ENCODE measurements at places on chromosomes 6 and 20. TPM values are rescaled to one million over a fixed set of nuclear protein-coding genes. Genes with fewer than 3 reads are reported as not detected.

GRCh38 chr6:80280262-80281010, 174.0 kb downstream of the BCKDHB start:
- no peak for DNase-seq
- H3K4me1 ChIP-seq, result no peaks in the 10 kb centered on the region

- no peak overlapping the region for H3K27ac ChIP-seq
- no peaks in the 10 kb centered on the region for H3K36me3 ChIP-seq
- no peaks in the 10 kb centered on the region for H3K4me1 ChIP-seq
- no peak for DNase-seq
Measured at GRCh38 chr6:111541026-111541681, 58.1 kb upstream of the REV3L start.

GRCh38 chr20:56395166-56395565, 2.7 kb downstream of the CSTF1 start:
- H3K36me3 ChIP-seq, result no peaks in the 10 kb centered on the region
- no peak overlapping the region for H3K27ac ChIP-seq
- no peaks in the 10 kb centered on the region for H3K27me3 ChIP-seq
- H3K4me3 ChIP-seq, result no peak overlapping the region

DNA sequence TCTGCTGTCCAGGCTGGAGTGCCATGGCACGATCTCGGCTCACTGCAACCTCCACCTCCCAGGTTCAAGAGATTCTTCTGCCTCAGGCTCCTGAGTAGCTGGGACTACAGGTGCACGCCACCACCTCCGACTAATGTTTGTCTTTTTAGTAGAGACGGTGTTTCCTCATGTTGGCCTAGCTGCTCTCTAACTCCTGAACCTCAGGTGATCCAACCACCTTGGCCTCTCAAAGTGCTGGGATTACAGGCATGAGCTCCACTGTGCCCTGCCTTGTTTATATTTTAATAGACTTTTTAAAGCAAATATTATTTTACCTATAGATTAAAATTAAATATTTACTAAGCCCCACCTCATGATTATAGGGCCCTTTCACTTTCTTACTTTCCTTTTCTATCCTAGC, 483.2 kb upstream of the EPHA7 start:
- no peak for DNase-seq
- H3K27me3 ChIP-seq, result no peaks in the 10 kb centered on the region
- H3K36me3 ChIP-seq, result no peaks in the 10 kb centered on the region
- no peaks in the 10 kb centered on the region for H3K4me1 ChIP-seq
- H3K4me3 ChIP-seq, result no peak overlapping the region

Gene PSORS1C2
- not detected for total RNA-seq
